Stimulated activated CD8-positive, alpha-beta memory T cell treated with anti-CD3 and anti-CD28 coated beads, Interleukin-4, amount 100 ng/mL, for 48 hours (primary cell): ENCODE measurements at places on chromosomes 12 and 14.

DNA sequence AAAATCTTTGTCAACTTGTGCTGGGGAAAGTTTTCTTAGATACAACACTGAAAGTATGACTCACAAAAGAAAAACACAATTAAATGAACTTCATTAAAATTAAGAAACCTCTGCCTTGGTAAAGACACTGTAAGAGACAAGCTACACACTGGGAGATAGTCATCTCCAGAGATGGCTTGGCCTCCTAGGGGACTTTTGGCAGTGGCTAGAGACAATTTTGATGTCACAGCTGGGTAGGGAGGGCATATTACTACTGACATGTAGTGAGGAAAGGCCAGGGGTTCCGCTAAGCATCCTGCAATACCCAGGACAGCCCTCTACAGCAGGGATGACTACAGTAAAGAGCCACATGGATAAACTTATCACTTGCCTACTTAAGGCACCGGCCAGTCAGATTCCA lies 8.7 kb upstream of the RNASE4 start:
- DNase-seq: no peak

GRCh38 chr12:103805655-103806360 lies 35.2 kb downstream of the NT5DC3 start:
- DNase-seq: no peak

- no peak for DNase-seq
Measured at GRCh38 chr12:22562036-22563028, 18.0 kb upstream of the C2CD5 start.

DNA sequence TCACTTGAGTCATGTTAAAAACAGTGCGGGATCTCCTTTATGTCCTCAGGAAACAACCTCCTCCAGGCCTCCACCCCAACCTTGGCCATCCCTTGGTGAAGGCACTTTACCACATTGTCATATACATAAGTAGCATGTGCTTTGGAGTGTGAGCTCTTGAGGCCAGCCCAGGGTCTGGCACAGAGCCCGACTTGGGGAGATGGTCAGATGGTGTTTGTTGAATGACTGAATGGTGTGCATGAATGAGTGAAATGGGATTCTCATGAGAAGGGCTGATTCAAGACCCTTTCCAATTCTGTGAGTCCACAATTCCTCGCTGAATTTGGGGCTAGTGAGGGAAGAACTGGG lies 52.9 kb upstream of the DLK1 start:
- DNase-seq: no peak

GRCh38 chr14:101992708-101993107 lies 28.3 kb downstream of the DYNC1H1 start:
- DNase-seq: no peak

GRCh38 chr12:39902821-39903220 lies 203.1 kb downstream of the SLC2A13 start:
- DNase-seq: no peak

DNA sequence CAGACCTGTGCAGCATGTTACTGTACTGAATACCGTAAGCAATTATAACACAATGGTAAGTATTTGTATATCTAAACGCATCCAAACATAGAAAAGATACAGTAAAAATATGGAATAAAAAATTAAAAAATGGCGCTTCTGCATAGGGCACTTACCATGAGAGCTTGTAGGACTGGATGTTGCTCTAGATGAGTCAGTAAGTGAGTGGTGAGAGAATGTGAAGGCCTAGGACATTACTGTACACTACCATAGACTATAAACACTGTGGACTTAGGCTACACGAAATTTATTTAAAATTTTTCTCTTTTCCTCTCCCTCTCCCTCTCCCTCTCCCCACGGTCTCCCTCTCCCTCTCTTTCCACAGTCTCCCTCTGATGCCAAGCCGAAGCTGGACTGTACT lies 194.5 kb upstream of the CDKN3 start:
- DNase-seq: no peak

- DNase-seq: no peak
Measured at GRCh38 chr12:77697126-77697525, 133.6 kb upstream of the NAV3 start.

DNA sequence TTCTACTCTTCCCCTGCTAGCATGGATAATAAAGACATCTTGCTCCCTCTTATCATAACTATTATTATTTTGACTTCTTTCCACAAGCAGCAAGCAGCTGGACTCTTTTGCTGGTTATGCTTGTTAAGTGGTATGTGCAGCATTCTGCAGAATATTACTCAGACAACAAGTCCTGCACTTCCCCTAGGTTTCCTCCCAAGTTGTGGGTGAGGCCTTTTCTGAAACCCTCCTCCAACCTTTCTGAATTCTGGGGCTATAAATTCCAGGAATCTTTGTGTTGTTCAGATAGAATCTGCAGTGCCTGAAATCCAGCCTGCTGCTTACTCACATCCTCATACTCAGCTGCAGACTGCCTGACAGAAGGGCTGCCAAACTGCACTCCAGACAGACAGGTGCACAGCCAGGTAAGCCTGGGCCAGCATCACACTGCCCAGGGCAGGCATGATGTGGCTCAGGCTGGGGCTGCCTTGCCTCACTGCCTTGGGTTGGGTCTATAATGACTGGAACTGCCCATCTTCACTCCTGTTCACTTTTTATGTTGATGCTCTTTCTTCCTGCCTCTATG lies 6.2 kb upstream of the DHRS2 start:
- no peak for DNase-seq

DNA sequence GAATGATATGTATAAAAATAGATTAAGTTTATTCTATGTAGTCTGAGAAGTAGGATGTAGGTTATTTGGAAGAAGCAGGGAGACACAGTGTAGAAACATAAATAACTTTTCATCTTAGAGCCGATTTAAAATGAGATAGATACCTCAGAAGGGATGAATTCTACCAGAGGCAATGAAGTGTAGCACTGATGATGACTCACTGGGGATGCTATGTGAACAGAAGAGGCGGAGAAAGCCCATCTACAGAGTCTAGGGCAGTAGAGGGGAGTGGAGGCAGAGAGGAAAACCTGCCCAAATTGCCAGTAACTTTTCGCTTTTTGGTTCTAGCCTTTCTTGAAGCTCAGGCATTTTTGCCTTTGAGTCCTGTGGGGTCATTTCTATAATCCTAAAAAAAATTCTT lies 451.8 kb downstream of the ATP23 start:
- no peak for DNase-seq

- DNase-seq: no peak
Measured at GRCh38 chr12:47989666-47990065, 14.6 kb downstream of the COL2A1 start.

- no peak for DNase-seq
Measured at GRCh38 chr12:109308534-109309380, at the start of gene FOXN4. Gene FOXN4, minus strand, starts transcription at chr12:109309284. Its CDS starts 963 bp downstream, at chr12:109308321.

DNA sequence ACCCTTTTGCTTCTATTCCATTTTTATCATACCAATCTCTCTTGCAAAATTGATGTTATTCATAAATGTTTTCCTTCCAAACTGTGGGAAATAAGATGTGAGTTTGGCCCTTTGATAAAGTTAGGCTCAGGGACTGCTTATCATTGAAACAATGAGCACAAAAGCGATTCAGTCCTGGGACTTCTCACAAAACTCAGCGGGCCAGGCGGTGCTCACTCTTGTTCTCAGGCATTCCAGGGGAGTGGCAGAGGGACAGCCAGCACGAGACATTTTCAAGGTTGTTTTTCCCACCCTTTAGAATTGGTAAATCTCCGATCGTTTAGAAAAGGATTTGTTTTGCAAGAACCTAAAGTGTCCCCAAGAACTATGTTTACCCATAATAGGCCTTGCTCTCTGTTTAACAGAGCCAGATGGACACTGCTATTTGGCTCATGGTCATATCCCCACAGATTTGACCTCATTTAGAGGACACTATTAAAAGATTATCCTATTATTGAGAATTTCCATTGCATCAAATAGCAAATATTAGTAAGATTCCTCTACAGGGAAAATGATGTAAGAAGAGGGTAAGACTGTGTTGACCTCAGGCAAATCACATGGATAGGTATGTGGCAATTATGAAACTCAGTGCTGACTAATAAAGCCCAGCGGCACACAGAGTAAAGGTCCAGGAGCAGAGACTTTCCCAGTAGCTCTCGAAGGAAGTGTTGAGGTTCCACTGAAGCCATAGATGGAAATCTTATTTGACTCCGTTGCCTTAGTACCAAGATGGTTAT lies 102.7 kb upstream of the USP44 start:
- no peak for DNase-seq

- no peak for DNase-seq
Measured at GRCh38 chr14:54446161-54446693, 5.1 kb upstream of the CNIH1 start.

DNA sequence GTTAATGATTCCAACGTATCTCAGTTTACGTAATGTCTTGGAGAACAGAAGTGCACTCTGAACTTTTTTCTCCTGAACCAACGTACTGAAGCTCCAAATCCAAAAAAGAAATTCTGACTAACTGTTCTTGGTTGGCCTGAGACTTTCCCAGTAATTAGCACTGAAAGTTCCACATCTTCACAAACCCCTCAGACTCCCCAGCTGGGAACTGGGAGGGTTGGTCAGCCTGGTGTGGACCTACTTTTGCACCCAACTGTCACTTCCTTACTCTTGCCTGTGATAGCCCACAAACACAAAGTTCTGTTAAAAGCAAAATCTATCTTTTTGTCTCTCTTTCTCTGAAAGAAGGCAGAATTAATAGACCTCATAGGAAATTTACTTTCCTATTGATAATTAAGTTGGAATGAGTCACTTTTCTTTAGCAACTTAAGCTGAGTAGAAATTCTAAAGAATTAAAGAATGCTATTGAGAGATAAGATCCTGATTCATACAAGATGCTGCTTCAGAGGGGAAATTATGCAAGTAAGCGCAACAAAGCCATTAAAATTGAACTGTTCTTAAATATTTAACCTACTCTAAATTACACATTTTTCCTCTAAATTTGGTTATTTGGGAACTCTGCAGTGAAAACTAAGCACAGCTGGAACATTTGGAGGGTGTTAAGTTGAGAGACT lies 155.0 kb downstream of the EPS8 start:
- DNase-seq: no peak

- no peak for DNase-seq
Measured at GRCh38 chr14:74347795-74348100, 523 bp upstream of the VRTN start.

- no peak for DNase-seq
Measured at GRCh38 chr12:5434647-5435560, 3.0 kb downstream of the NTF3 start.

- no peak for DNase-seq
Measured at GRCh38 chr14:54890788-54891187, 11.8 kb downstream of the GCH1 start.

GRCh38 chr12:113698510-113698858 lies 226.8 kb upstream of the LHX5 start:
- DNase-seq: no peak

GRCh38 chr12:72010356-72010755 lies 71.7 kb downstream of the TPH2 start:
- no peak for DNase-seq

DNA sequence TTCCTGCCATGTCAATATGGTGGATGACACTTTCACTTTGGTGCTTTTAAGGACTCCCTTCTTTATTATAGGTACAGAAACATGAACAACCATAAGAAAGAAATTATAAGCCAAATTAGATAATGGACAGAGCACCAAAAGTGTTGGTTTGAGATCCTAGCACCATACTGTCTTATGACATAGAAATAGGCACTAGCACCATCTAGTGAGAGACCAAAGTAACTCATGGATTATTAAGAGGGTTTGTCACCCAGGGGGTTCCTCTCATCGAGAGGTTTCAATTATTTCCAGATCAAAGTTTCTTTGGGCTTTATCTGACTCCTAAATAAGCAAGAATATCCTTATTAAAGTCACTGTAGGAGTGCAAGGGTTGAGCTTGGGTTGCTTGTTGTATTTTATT lies 153.0 kb upstream of the DIO2 start:
- no peak for DNase-seq

GRCh38 chr14:50615552-50615951 lies 52.6 kb downstream of the SAV1 start:
- no peak for DNase-seq

GRCh38 chr12:98280152-98280551 lies 235.2 kb upstream of the TMPO start:
- no peak for DNase-seq

GRCh38 chr14:36173161-36173560 lies 3.4 kb downstream of the PTCSC3 start:
- DNase-seq: no peak

- no peak for DNase-seq
Measured at GRCh38 chr12:40058721-40059190, 47.1 kb downstream of the SLC2A13 start.

- no peak for DNase-seq
Measured at GRCh38 chr14:53871011-53871410, 85.6 kb downstream of the BMP4 start.

DNA sequence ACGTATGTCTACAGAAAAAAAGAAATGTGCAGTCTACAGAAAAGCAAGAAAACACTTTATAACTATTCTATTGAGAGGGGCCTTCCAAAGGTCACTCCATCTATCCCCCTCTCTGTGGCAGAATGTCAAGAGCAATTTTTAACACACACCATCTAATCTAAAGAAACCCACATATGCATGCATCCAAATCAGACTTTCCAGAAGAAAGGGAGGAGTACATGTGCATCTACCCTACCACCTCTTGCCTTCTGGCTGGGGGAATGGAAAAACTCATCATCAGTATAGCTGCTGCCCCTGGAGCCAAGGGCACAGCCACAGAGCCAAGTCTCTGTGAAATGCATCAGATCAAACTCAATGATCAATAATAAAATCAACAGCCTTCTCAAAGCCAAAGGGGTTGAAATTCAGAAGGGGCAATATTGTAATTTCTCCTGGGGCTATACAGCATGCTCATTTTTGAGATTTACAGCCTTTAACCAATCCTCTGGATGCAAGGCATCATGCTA lies 63.9 kb downstream of the ANO2 start:
- no peak for DNase-seq

GRCh38 chr12:31570880-31571279 lies 20.1 kb downstream of the DENND5B start:
- DNase-seq: no peak

DNA sequence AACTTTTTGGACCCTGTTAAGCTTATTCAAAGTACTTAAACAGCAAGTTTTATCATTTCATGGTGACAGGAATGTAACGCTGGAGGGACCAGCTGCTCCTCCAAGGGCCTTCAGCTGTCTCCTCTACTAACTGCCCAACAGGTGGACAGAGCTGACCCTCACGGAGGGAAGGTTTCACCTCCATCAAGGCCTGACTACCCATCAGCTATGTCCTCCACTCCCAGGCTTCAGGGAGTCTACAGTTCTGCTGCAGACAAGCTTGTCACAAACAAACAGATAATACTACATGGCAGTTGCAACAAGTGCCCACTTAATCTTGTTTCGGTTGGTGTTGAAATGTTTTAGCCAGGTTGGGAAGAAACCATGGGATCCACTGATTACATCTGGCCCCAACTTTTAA lies 175.1 kb downstream of the TTC7B start:
- no peak for DNase-seq

- peak; percentile 56 for DNase-seq
Measured at GRCh38 chr14:59189091-59189785, 771 bp downstream of the DAAM1 start.

- DNase-seq: peak; percentile 53
Measured at GRCh38 chr12:106247674-106248311, at the start of gene CKAP4. Gene CKAP4, minus strand, starts transcription at chr12:106248020. Its CDS starts 169 bp downstream, at chr12:106247851.

- DNase-seq: no peak
Measured at GRCh38 chr12:18799561-18799960, 61.6 kb downstream of the CAPZA3 start.

GRCh38 chr12:108650083-108650482 lies 16.4 kb upstream of the SELPLG start:
- DNase-seq: no peak

- no peak for DNase-seq
Measured at GRCh38 chr12:49582201-49582600, 14.3 kb upstream of the MCRS1 start.
